ENCODE measurements at places on chromosomes 6 and 20.

- no peak for DNase-seq
These were observed 95.1 kb upstream of the FOXP4 start for GRCh38 chr6:41451039-41451438.

DNA sequence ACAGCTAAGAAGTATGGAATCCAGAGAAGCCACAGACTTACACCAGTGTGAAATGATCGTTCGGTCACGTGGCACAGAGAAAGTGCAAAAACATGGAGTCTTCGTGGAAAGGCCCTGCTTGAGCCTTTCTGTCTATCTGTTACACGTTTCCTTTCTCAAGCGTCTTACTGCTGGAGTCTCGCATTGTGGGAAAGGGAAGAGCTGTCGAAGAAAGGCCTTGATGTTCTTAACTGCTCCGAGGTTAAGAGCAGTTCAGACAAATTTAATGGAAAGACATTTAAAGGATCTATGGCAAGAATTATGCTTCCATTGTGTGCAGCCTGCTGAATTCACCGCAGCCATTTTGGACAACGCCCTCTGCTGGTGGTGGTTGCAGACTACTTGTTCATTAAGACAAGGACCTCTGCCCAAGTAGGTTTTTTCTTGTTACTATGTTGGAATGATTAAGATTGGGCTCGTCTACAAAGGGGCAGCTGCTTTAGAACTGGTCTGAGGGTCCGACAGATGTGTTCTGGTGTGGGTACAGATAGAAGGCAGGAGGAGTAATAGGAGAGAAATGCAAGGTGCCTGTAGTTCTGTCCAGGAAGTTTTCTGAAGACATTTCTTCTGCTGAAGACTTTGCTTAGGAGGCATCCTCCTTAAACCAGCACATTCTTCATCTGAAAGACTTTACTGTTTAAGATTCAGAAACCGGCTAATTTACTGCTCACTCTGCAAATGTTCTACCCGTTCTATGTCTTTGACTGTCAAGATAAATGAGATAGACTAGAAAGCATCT, 24.7 kb upstream of the CCN6 start:
- peak; percentile 45 for DNase-seq

DNA sequence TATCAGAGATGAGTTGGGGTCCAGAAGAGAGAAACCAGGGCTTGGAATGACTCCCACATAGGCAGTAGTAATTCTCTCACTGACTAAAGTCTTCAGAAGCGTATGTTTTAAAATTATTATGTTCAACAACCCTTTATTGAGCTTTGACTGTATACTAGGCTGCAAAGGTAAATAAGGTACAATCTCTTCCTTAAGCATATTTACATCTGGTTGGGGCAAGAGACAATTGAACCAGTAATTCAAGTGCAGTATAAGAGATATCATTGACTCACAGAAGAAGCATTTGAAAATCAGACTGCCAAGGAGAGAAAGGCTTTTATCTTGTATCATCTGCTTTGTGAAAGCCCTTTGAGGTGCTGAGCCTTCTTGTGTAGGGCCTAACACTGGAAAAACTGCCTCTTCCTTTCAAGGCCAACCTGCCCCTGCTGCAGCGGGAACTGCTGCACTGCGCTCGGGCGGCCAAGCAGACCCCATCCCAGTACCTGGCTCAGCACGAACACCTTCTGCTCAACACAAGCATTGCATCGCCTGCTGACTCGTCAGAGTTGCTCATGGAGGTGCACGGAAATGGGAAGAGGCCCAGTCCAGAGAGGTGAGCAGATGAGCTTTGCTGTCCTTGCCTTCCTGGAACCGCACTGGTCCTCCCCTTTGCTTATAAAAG, 39.3 kb upstream of the C20orf144 start:
- no peak for DNase-seq

GRCh38 chr6:56486681-56487080, 156.0 kb downstream of the DST start:
- DNase-seq, result no peak

DNA sequence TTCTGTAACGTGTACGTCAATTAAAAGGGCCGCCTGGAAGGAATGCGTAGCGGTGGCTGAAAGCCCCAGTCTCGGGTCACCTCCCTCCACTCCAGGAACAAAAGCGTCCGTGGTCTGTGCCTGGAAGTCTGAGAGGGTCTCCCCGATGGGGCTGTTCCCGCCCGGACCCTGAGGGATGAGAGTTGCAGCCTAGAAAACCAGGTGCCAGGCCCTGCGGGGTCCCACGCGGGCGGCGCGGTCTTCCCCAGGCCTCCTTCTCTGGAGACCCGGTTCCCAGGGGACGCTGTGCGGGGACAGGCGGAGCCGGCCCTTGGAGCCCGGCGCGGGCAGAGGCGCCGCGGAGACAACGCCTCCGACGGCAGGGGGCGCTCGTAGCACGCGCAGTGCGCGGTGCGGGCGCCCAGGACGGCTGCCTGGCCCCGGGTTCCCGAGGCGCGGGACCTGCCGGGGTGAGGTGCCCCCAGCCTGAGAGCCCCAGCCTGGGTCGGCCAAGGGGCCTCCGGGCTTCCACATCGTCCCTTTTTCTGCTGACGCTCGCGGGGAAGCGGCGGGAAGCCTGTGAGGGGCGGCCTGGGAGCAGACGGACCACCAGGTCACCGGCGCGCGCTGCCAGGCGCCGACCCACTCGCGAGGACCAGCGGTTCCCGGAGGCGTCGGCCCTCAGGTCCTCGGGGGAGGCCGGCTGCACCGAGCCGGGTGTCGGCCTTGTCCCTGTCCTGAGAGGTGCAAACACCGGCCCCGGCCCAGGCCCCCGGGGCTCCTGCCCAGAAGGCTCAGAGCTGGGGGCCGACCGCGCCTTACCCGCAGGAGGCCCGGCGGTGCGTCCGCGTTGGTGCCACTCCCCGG, 5.3 kb upstream of the FOXC1 start:
- no peak for DNase-seq

DNA sequence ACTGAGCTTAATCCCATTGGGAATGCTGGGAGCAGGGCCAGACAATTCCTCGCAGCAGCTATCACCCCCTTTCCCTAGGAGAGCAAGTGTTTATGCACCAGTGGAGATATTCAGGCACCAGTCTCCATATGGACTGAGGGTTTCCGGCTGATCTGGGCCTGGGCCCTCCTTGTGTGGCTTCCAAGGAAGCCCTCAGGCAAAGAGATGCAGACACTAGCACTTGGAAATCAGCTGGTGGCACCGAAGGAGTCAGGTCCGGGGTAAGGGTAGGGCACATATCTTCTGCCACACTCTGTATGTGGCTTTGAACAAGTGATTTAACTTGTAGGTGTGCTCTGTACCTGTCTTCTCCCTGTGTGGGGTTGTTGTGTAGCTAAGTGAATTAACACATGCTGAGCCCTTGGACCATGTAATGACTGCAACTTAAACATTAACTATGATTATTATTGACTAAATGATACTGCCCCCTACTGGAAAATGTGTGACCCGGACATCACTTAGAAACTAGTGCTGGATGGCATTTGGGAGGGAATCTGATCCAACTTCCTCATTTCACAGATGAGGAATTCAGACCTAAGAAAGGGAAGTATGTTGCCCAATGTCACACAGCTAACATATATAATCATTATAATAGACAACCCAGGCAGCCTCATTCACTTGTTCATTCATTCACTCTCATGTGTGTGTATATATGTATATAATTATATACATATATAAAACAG, 19.3 kb upstream of the WFDC2 start:
- DNase-seq, result peak; percentile 22

GRCh38 chr6:53250176-53251032, 98.3 kb downstream of the ELOVL5 start:
- DNase-seq, result no peak

DNA sequence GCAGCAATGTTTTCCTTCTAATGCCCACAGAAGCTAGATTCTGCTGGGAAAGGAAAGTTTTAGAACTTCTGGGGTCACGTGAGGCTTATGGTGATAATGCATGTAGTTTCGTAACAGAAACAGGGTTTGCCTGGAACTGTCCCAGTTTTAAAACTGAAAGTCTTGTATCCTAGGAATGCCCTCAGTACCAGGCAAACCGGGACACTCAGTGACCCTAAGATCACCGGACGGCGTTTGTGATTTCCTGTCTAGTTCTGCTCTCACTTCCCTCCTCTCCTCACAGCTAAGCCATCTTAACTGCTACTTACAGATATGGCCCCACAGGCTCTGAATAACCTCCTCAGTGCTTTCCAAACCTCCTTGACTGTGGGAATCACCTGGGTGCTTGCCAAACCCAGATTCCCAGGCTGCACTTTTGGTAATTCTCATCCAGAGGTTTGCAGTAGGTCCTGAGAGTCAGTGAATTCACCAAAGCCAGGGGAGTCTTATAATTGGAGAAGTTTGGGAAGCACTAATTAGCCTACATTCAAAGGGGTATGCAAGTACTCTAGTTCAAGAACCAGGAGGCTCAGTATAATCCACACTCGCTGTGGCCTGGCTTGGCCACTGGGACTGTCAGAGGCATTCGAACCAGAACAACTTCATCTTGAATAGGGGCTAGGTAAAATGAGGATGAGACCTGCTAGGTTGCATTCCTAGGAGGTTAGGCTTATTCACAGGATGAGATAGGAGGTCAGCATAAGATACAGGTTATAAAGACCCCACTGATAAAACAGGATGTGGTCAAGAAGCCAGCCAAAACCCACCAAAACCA, 231.6 kb upstream of the MYLIP start:
- DNase-seq, result no peak

- DNase-seq, result no peak
These were observed 98.8 kb downstream of the ASXL1 start for GRCh38 chr20:32456869-32457478.

DNA sequence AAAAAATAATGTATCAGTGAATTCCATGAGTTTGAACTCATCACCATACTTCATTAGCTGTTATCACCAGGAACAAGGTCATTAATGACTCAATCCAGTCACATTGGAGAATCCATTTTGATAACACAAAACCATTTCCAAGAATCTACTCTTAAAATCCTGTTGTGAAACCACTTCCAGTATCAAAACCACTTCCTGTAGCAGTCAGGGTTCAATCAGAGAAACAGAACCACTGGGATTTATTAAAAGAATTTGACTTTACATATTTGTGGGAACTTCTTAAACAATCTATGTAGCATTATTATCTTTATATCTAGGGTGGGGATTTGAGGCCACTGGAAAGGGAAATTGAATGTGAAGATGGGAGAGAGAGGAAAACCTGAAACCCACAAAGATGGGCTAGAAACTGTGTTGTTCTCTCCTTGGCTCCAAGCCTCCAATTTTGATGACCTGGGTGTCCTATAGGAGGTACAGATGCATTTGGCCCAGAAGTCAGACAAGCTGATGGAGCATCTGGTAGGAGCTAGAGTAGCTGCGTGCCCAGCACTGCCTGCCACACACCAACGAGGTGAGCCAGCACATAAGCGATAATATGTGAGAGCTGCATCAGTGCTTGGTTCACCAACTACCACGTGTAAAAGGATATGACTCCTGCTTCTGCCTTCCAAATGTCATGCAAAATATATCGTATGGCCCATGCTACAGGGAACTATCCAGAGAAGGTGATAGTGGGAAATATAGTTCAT, 117.0 kb downstream of the TMEM200A start:
- DNase-seq, result no peak

DNA sequence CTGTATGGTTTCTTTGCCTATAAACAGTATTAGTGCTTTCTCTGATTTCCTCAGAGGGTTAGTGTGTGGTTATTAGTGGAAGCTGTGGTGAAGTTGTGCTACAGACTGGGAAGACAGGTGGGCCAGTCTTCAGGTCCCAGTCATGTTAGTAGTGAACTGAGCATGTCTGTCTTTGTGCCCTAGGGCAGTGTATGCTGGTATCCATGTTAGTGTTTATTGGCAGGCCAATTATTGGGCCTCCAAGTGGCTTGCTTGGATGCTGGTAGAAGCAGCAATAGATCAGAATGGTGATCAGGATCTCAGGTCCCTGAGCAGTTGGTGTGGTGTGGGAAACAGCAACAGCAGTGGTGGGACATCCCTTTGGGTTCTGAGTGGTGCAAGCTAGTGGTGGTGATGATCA, 137.6 kb downstream of the OTOR start:
- DNase-seq, result no peak

DNA sequence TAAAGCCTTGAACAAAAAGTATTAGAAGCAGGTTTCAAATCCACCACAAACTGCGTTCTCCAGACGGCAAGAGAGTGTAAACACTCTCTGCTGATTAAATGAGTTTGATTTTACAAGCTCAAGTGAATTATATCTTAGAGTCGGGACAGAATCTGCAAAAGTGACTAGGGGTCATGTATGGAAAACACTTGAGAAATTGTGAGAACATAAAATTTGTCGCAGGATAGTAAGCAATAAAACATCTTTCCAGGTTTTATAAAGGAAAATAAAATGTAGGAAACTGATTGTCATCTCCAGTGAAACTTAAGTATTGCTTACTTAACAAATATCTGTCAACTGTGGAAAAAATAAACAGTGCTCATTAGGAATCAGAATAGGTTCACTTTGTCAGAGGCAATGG, 374.2 kb downstream of the ARHGAP18 start:
- no peak for DNase-seq

DNA sequence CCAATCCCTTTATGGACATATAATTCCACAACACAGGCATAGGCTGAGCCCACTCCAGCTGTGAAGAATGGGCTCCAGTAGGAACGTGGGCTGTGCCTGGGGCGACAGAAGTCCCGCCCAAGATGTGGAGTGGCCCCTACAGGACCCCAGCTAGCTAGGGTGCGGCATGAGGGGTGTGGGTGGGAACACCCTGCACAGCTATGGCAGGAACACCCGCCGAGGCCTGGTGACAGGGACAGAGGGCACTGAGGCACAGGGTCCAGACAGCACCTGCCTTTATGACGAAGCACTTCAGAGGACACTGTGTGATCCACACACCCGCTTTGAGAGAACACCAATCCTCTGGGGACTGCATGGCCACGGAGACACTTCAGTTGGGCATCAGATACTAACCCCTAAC, 28.2 kb upstream of the TCFL5 start:
- DNase-seq, result no peak

GRCh38 chr6:167141667-167142432, 15.9 kb downstream of the GPR31 start:
- no peak for DNase-seq

GRCh38 chr6:41477572-41477971, 68.6 kb upstream of the FOXP4 start:
- DNase-seq, result no peak

- DNase-seq, result no peak
These were observed 131.2 kb downstream of the SH3BGRL2 start for GRCh38 chr6:79762370-79762769.

DNA sequence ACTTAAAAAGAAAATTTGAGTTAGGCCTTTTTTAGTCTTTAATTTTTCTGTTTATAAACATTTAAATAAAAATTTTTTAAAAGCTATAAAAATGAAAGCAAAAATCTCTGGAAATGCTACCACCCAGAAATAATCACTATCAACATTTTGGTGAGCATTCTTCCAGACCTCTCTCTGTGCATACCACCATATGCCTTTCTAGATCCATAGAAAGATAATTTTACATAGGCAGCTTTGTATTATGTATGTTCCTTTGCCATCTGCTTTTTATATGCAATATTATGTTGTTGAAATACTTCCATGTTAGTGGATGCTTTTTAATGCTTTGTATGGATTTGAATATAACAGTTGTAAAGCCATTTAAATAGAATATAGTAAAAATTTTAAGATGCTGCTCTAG, 496.7 kb upstream of the HTR1E start:
- DNase-seq, result no peak

Data from CMK (cell line).